A549 (cell line): ENCODE measurements at places on chromosomes 6 and 20.

DNA sequence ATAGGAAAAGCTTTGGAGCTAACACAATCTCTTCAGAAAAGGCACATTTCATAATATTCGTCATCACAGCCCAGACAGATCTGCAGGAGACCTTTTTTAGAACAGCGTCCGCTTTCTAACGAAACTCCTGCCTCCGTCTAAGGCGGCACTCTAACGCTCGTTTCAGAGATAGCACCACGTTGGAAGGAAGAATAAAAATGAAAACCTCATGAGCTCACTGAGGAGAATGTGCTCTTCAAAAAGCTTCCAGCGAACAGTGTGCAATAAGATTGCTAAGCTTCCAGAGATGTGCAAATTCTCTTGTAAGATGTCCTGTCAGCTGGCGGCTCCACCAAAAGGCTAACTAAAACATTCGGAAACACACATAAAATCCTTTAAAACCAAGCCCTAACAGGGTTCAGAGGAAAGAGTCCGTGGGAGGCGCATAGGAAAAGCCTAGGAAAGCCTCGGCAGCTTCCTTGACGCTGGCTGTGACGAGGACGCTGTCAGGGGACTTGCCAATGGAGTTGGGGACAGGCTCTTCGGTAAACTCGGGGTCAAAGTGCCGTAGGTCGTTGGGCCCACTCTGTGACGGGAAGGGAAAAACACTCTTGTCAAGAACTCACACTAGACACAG, 117.6 kb upstream of the SLC2A12 start:
- DNase-seq: no peak

DNA sequence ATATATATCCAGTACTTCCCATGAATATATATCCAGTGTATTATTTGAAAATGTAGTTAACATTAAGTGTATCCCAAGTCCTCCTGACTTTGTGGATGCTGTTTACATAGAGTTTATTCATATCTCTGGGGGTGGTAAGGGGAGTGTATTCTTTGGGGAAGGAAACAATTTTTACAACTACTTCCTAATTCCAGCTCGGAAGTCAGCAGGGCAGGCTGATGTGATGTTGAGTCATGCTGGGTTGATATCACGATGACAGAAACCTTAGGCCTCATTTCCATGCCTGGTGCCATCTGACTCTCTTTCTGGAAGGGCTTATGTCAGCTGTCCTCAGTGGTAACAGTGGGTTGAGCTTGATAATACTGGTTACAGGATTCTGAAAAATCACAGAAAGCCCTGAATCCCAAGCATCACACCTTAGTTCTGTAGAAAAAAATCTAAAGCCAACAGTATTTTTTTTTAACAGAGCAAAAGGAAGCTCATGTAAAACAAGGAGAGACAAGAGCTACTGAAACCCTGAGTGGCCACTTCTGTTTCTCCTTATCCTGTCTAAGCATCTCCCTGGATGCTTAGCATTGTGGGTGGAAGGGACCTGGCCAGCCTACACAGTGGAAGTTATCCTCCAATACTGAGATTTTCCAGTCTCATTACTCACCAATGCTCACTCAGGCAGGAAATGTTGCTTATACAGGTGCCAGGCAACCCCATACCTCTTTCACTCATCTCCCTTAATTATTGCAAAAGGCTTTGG, 75.2 kb upstream of the IYD start:
- no peak for DNase-seq

DNA sequence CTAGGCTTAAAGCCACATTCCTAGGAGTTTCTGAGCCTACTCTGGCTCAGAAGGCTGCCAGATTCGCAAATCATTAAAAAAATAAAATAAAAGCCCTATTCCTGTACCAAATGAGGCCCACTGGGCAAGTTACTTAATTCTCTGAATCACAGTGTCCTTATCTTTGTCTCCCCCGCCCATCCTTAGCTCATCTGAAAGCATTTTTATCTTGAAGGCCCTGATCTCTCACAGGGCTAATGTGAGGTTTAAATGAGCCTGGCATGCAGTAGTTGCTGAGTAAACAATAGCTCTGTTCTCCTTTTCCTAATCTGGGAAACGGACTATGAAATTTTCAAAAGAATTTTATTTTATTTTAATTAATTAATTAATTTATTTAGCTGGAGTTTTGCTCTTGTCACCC, 2.1 kb upstream of the ZBTB12 start:
- DNase-seq: no peak

- no peak for DNase-seq
Measured at GRCh38 chr6:109632405-109632804, 58.6 kb downstream of the AK9 start.

DNA sequence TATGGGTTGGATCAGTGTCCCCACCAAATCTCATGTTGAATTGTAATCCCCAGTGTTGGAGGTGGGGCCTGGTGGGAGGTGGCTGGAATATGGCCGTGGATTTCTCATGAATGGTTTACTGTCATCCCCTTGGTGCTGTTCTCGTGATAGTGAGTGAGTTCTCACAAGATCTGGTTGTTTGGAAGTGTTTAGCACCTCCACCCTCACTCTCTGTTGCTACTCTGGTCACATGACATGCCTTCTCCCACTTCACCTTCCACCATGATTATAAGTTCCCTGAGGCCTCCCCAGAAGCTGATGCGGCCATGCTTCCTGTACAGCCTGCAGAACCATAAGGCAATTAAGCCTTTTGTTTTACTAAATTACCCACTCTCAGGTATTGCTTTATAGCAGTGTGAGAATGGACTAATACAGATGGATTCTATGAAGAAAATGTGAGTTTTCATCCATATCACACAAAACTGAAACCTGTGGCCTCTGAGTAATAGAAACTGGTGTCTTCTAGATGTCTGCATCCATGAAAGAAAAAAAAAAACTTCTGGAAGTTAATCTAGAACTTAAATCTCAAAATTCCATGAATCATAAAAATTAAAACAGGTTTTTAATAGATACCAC, 39.3 kb downstream of the MBOAT1 start:
- no peak for DNase-seq
